ENCODE measurements at places on chromosomes 13 and 19. TPM values are rescaled to one million over a fixed set of nuclear protein-coding genes. Genes with fewer than 3 reads are reported as not detected.

- H3K4me3 ChIP-seq = no peak overlapping the region
- H3K27ac ChIP-seq = no peak overlapping the region
- no peaks in the 10 kb centered on the region for H3K4me1 ChIP-seq
- no peaks in the 10 kb centered on the region for H3K36me3 ChIP-seq
Observed at GRCh38 chr13:41842036-41842620, 118.8 kb downstream of the VWA8 start.

DNA sequence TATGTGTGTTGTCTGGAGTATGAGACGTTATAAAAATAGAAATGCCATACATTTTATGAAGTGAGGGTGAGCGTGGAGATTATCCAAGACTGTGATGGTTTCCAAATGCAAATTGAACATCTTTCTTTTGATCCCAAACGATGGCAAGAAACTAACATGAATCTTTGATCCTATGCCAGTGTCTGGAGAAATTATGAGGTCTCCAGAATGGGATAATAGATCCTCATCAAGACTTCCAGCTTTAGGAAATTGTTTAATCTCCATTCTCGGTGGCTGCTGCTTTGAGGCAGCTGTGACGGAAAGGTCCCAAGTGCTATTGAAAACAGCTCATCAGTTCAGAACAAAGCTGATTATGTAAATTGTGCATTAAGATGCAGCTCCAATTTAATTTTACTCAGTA, 30.8 kb downstream of the CBY2 start:
- H3K4me1 ChIP-seq = no peaks in the 10 kb centered on the region
- H3K4me3 ChIP-seq = no peak overlapping the region
- no peak overlapping the region for H3K27ac ChIP-seq
- H3K36me3 ChIP-seq = no peaks in the 10 kb centered on the region

DNA sequence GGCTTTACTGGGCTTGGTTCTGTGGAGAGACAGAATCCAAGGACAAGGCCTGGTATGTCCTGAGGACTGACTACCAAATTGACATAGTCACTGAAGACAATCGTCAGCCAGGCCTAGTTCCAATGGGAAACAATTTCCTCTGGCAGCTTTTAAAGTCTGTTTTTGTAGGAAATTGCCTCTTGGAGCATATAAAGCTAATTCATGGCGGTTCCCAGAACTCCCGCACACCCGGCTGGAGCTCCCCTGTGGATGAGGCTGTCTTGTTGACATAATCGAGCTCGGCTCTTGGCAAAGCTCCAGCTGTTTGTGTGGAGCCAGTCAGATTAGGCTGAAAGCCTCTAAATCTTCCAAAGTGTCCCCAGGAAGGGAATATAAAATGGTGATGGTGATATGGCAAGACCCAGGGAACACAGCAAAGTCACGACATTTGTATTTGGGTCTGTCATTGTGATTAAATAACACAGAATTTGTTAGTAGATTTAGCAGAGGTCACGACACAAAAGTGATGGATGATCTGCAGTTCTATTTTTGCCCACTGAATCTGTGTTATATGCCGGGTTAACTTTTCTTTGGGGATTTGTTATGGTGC, 395.0 kb downstream of the PCDH9 start:
- H3K4me3 ChIP-seq = no peak overlapping the region
- no peak overlapping the region for H3K27ac ChIP-seq
- H3K4me1 ChIP-seq = no peaks in the 10 kb centered on the region
- DNase-seq = no peak

DNA sequence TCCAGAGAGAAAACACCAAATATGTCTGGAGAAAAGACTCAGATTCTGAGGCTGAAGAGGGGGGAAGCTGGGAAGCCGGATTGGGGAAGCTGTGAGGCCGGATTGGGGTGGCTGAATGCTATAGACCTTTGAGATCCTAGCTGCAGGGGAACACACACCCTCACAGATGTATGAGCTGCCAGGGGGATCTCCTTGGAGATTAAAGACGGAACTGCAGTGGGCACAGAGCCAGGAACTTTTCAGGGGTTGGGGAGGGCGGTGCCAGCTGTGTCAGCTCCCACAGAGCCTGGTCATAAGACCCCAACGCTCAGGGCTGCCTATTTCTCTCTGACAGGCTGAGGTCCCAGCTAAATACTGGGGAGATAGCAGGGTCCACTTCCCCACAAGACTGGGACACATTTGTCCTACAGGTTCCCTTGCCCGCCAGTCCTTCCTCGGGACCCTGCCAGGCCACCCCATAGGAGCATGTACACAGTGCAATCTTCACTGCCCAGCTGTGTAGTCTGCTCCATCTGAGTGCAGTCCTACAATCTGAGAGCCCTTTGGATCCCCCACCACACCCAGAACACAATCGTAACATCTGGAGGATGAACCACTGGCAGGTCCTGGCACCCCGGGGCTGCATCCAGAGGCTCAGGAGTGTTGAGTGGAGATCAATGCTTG, 1893.9 kb downstream of the PCDH9 start:
- H3K27me3 ChIP-seq = no peaks in the 10 kb centered on the region
- no peak overlapping the region for H3K4me3 ChIP-seq
- H3K27ac ChIP-seq = no peak overlapping the region
- no peak for DNase-seq

DNA sequence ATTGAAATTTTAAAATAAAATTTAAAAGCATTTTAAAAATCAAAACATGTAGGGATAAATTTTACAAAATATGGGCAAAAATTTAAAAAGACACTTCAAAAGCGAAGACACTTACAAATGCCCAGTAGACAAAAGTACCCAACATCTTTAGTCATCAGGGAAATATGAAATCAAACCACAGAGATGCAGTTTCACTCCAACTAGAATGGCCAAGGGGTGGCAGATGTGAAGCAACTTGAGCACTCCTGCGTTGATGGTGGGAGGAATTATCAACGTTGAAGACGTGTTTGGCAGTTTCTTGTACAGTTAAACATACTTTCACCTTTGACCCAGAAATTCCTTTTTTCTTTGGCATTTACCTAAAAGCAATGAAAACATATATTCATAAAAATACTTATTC, 518.0 kb upstream of the SGCG start:
- H3K4me3 ChIP-seq = no peak overlapping the region
- DNase-seq = no peak
- no peaks in the 10 kb centered on the region for H3K36me3 ChIP-seq
- H3K4me1 ChIP-seq = no peaks in the 10 kb centered on the region

GRCh38 chr13:63696055-63696454, 2280.4 kb upstream of the PCDH20 start:
- no peaks in the 10 kb centered on the region for H3K27me3 ChIP-seq
- H3K36me3 ChIP-seq = no peaks in the 10 kb centered on the region
- H3K27ac ChIP-seq = no peak overlapping the region
- no peak for DNase-seq

- H3K27ac ChIP-seq = no peak overlapping the region
- DNase-seq = no peak
- H3K36me3 ChIP-seq = no peaks in the 10 kb centered on the region
- H3K4me3 ChIP-seq = no peak overlapping the region
- no peaks in the 10 kb centered on the region for H3K4me1 ChIP-seq
Observed at GRCh38 chr13:41384749-41385503, 72.4 kb upstream of the RGCC start.

DNA sequence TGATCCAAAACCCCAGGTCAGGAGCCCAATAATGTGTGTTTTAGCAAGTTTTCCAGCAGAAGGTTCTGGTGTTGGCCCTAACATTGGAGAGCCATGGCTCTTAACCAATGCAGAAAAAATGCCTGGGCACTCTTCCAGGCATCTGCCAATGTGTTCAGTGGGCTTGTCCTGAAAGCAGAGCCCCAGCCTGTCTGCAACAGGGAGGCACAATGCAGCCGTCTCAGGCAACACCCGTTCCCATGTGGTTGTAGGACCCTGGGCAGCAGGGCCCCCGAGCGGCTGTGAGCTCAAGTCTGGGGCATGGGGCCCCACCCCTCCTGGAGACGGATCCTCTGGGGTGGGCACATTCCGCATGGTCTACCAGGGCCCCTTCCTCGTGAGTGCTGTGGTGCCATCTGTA, 58.1 kb upstream of the SIAH3 start:
- H3K4me3 ChIP-seq = no peak overlapping the region
- no peaks in the 10 kb centered on the region for H3K36me3 ChIP-seq
- no peaks in the 10 kb centered on the region for H3K4me1 ChIP-seq
- no peaks in the 10 kb centered on the region for H3K27me3 ChIP-seq
- no peak for DNase-seq

Gene CRX
- not detected for total RNA-seq

DNA sequence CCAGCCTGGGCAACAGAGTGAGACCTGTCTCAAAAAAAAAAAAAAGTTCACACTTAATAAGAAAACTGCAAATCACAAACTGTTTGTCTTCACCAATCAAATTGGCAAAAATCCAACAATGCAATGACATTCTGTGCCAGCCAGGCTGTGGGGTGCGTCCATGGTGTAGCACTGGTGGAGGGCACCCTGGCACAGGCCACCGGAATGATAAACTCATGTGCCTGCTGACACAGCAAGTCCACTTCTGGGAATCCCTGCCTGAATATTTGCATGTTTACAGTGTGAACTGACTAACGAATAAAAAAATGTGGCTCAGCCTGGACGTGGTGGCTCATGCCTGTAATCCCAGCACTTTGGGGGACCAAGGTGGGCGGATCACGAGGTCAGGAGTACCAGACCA, 1.6 kb upstream of the LRRC25 start:
- no peak overlapping the region for H3K4me3 ChIP-seq
- H3K27me3 ChIP-seq = peaks cover 8% of the 10 kb centered on the region
- H3K4me1 ChIP-seq = peaks cover 8% of the 10 kb centered on the region
- H3K27ac ChIP-seq = no peak overlapping the region
- H3K36me3 ChIP-seq = no peaks in the 10 kb centered on the region

DNA sequence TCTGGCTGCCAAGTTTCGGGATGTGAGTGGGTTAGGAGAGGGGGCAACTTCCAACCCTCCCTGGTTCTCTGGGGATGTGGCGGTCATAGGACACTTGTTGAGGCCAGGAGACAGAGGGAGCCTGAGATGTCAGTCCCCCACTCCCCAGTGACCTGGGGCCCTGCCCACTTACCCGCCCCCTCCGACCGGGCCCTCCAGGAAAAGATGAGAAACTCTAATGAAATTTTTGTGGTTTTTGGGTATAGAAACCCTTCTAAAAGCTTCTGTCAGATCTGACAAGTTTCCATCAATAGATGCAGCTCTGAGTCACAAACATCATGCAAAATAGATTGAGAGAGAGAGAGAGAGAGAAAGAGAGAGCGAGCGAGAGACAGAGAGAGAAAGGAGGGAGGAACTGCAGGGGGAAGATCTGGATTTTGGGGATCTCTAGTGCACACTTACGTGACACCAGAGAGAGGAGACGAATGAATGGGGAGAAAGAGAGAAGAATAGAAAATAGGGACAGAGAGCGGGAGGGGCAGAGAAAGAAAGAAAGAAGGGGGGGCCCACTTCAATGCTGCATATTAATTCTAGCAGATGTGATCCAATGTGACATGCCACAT, 94.0 kb downstream of the PTPRS start:
- H3K27ac ChIP-seq = no peak overlapping the region
- no peaks in the 10 kb centered on the region for H3K27me3 ChIP-seq
- no peaks in the 10 kb centered on the region for H3K4me1 ChIP-seq
- DNase-seq = no peak
- no peak overlapping the region for H3K4me3 ChIP-seq
- H3K36me3 ChIP-seq = no peaks in the 10 kb centered on the region

DNA sequence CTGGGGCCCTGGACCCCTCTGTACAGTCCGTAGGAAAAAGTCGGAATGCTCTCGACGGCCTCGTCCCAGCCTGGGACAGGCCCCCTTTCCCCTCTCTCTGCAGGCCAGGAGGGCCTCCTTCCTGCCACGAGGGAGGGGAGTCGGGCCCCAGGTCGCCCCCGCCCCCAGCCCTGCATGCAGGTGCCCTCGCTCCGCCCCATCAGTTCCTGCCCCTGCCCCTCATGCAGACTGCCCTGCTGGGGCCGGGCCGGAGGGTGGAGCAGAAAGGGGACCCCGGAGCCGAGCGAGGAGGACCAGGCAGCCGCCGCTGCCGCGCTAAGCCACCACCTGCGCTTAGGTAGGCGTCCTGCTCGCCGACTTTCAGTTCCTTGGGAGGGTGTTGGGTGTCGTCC, 7.3 kb downstream of the LYL1 start:
- no peak overlapping the region for H3K4me3 ChIP-seq
- H3K27ac ChIP-seq = no peak overlapping the region
- no peaks in the 10 kb centered on the region for H3K36me3 ChIP-seq
- peaks cover 15% of the 10 kb centered on the region for H3K27me3 ChIP-seq
- peaks cover 54% of the 10 kb centered on the region for H3K4me1 ChIP-seq

- no peaks in the 10 kb centered on the region for H3K36me3 ChIP-seq
- H3K27ac ChIP-seq = no peak overlapping the region
- no peaks in the 10 kb centered on the region for H3K4me1 ChIP-seq
- no peak for DNase-seq
- H3K27me3 ChIP-seq = no peaks in the 10 kb centered on the region
- no peak overlapping the region for H3K4me3 ChIP-seq
Observed at GRCh38 chr13:89857502-89857901, 1490.0 kb upstream of the MIR17HG start.
